CMK (cell line): ENCODE measurements at places on chromosomes 5 and 9.

DNA sequence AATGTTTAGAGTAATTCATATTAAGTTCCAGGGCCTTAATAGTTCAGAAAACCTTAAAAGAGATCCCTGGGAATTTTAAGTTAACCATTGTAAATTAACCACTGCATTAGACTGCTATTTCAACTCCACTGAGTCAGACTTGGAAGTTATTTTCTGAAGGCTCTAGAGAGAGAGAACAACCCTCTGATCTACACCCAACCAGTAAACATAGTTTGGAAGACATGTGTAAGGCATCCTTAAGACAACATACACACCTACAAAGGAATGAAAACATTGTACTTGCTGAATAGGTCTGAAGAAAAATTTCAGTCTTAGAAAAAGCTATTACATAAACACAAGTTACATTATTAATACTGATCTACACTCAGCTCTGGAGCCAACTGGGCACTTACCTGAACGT lies 158.2 kb upstream of the FST start:
- DNase-seq = no peak

GRCh38 chr9:93596399-93596798 lies 20.0 kb downstream of the PHF2 start:
- DNase-seq = no peak

DNA sequence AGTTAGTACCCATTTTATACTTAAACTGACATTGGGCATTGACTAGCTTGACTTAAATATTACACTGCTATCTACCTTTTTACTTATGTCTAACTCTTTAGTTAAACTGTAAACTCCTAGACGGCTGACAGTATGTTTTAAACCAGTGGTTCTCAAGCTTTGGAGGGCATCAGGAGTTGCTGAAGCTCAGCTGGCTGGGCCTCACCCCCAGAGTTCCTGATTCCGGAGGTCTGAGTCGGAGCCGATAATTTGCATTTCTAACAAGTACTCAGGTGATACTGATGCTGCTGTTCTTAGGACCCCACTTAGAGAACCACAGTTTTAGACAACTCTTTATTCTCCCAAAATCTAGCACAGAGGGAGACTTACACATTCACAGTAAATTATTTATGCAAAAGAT lies 63.3 kb upstream of the PCA3 start:
- DNase-seq = no peak

DNA sequence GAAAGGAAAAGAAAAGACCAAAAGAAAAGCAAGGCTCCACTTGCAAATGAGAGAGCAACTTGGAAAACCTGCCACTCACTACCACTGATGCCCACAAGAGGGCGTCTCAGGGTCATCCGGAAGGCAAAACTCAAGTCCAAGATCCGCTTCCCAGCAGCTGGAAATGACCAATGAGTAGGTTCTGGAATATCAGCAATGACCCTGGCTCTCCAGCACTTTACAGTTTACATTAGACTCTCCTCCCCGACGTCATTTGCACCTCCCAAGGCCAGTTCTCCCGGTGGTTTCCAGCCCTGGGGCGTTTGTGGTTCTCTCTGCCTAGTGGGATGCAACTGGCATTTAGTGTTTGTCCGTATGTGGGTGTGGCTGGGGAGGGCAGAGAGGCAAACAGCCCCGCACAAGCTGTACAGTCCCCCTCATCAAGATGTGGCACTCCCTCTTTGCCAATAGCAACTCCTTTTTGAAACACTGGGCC lies 193.8 kb upstream of the ZNF618 start:
- DNase-seq = peak; percentile 43

- peak; percentile 63 for DNase-seq
These were observed 64.0 kb downstream of the RNF130 start for GRCh38 chr5:180007582-180007981.

DNA sequence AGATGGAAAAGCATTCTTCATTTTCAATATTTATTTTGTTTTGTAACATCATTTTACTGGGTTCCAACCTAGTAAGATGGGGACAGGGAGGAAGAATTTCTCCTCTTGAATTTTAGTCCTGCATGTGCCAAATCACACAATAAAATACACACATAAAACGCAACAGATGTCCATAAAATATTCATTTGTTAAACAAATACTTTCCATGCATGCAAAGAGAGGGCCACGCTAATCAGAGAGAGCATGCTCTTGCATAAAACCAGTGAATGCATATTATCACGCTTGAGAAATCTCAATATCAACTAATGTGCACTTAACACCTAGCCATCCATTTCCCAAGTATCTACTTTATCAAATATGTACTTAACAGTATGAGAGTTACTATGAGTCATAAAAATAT lies 212.6 kb upstream of the TARS1 start:
- DNase-seq = no peak

DNA sequence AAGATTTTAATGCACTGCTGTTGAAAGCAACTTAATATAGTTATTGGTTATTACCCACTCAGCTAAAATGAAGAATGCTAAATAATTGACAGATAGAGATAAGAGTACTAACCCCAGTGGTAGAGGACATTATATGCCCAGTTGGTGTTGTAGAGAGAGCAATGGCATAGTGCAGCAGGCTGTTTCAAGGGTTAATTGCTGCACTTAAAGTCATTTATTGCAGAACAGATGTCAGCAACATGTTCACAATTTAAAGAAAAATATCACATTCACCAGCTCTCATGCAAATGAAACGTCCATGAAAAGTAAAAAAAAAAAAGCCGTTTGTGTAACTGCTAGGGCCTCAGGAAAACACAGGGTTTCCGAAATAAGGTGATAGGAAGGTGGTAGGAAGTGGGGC lies 254.6 kb downstream of the MTRR start:
- no peak for DNase-seq

DNA sequence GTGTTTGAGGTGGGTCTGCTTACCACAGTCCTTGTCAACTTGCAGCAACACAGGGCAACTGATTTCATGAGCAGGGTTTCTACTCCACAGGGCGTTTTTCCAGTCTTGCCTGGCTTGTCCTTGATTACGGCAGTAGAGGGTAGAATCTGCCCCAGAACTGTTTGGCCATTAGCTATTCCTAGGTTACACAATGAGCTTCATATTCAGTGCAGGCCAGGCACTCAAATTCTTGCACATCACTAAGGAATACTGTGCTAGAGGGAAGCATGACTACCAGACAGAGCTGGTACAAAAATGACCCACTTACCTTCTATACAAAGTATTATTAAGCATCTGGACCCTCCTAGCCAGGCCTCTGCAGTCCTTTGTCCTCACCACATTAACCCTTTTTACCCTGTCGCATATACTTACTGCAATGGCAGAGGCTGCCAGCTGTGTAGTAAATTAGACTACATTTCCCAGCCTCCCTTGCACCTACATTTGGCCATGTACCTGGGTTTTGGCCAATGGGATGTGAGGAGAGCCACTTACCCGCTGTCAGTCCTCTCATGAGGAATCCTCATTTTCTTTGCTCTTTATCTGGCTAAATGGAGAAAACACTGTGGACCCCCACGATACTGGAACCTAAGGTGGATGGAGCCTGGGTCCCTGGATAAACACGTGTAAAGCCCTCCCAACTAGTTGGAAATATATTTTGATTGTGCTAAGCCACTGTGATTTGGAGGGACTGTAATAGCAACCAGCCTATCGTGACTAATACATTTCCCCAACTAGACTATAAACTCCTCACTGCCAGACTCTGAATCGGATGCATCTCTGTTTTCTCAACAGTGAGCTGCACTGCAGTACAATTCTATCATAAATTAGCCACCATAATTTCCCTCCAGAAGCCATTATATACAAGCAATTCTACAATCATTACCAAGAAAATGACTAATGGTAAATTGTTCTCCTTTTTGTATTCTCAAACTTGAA lies 218.7 kb downstream of the GLIS3 start:
- no peak for DNase-seq

GRCh38 chr9:97703437-97704344 lies 6.6 kb upstream of the XPA start:
- DNase-seq = no peak

DNA sequence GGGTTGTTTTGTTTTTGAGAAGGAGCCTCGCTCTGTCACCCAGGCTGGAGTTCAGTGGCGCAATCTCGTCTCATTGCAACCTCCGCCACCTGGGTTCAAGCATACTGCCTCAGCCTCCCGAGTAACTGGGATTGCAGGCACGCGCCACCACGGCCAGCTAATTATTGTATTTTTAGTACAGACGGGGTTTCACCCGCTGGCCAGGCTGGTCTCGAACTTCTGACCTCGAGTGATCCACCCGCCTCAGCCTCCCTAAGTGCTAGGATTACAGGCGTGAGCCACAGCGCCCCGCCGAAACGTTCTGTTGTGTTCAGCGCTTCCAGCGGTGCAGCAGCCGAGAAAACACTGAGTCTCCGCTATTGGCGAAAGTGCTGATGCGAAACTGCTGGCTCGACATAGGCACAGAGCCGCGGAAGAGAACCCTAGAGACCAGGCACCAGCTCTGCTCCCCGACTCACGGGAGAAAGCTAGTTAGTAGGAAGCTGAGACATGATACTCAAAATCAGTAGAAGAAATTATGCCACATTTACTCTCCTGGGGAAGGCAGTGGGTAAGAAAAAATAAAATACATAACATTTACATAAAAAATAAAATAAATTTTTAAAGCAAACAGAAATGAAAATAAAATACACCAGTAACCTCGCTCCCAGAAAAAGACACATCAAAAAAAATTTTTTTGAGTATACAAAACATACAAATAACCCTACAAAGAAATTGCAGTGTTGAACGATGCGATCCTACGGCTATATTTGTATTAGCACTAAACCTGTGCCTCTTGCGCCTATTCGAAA lies 31.6 kb downstream of the ANXA2R start:
- peak; percentile 89 for DNase-seq
